ENCODE measurements at places on chromosomes 5 and 9.
A peak's percentile ranks its signal among the peaks of the same experiment; 100 is the strongest.

- peak; percentile 59 for DNase-seq
These were observed 629 bp downstream of the CCNH start for GRCh38 chr5:87411973-87412629.

DNA sequence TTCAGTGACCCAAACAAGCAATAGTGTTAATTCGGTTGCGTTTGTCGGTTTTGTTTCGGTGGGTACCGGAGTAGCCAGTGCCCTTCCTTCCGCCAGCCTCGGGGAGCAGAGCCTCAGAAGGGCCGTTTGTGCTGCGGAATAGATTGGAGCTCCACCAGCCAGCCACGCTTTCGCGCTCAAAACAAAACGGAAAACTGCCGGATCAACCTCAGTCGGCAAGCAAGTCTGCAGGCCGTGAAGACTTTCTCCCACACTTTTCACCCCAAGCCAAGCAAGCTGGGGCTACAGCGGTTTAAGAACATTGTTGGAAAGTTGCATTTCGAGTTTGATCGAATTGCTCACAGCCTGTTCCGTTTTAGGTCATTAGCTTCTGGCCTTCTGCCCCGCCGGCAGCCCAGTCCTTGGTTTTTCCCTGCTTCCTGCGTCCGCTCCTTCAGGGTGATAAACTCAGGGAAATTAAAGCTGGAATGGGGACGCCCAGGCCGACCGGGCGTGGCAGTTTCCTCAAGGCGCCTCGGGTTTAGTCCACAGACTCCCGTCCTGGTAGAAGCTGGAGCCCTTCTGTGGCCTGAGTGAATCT is 803 bp upstream of the CCNO start:
- DNase-seq = peak; percentile 51

- DNase-seq = peak; percentile 64
These were observed 596 bp upstream of the CDC37L1 start for GRCh38 chr9:4678679-4679267.

GRCh38 chr5:123036391-123037103 is at the start of gene PPIC:
Gene PPIC, minus strand, starts transcription at chr5:123036725. Its CDS starts 100 bp downstream, at chr5:123036625.
- peak; percentile 86 for DNase-seq

- DNase-seq = no peak
These were observed 364.1 kb downstream of the BRINP1 start for GRCh38 chr9:119005162-119005561.

DNA sequence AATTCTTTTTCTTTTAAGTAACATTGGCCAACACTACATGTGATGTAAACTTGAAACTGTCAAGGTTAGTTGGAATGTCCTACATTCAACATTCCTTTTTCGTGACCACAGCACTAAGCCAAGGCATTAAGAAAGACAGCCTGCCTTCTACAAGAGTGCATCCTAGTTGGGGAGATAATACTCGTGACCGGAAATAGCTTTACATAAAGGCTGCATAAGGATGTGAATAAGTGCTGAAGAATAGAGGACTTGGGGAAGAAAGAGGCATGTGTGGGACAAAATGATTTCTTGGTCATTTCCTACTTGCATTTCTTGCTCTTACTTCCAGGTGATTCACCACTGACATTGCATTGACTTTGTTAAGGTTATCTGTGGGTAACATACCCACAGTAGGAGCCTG is 282.0 kb downstream of the DMRT2 start:
- no peak for DNase-seq

DNA sequence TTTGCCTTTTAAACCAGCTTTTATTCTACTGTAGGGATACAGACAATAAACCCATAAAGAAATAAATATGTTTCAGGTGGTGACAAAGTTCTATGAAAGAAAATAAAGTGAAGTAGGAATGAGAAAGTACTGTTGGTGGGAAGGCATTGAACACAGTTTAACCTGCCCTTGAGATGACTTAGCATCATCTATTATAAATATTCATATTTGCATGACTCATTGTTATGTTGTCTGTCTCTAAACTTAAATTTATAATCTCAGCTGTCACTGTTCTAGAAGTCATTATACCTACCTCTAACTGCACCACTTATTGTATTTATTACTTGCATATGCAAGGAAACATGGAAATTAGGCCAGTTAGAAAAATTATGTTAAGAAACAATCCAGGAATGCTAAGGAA is 202.2 kb downstream of the CHSY3 start:
- no peak for DNase-seq

DNA sequence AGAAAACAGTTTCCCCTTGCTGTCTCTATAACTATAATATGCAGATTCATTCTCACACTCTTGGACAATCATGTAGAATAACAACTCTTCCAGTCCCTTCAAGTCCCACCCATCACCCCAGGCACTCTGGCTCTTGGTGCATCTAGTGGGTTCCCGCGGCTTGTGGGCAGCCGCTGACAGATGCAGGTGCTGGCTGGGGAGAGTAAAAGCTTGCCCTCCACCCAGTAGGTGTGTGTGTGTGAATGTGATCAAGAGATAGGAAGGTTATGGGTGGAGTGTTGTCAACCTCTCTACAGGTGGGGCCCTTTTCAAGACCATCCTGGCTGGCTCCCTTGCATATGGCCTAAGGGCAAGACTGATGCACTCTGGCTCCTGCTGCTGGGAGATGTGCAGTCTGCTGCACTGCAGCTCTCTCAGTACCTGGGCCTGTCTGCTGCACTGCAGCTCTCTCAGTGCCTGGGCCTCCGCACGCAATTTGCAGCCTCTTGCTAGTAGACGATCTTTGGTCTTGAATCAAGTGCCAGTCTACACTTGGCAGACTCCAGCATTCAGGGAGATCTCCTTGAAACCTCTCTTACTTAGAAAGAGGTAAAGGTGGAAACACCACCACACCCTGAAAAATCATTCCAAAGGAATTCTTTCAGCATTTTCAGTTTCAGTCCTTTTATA is 189.7 kb upstream of the GDNF start:
- no peak for DNase-seq

DNA sequence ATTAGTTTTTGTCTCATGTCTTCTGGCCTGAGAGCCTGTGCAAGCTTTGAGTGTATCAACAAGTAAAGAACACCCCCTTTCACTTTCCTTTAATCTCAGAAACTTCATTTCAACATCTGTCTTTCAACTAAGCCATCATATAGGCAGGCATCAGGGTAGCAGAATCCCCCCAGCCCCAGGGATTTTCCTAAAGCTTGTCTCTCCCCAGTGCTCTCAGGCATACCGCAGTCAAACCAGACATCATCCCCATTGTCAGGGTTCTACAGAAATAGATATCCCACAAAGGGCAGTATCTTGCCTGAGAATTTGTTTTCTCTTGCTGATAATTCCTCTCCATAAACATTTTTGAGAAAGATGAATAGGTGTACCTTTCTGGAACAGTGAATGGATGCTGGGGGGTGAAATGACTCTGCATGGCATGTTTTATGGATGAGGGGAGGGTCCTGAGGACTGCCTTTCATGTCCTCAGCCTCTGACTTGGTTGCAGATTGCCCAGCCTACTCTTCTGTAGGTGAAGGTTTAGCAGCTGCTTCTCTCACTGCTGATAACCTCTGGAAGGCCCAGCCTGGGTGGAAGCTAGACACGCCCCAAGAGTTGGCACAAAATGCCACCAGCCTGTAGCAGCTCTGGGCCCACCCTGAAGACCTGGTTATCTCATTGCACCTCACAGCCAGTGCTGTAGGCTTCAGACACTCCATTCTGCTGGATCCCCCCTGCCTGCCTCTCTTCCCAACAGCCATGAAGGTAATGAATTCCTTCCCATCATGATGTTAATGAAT is 20.5 kb upstream of the SHB start:
- no peak for DNase-seq

DNA sequence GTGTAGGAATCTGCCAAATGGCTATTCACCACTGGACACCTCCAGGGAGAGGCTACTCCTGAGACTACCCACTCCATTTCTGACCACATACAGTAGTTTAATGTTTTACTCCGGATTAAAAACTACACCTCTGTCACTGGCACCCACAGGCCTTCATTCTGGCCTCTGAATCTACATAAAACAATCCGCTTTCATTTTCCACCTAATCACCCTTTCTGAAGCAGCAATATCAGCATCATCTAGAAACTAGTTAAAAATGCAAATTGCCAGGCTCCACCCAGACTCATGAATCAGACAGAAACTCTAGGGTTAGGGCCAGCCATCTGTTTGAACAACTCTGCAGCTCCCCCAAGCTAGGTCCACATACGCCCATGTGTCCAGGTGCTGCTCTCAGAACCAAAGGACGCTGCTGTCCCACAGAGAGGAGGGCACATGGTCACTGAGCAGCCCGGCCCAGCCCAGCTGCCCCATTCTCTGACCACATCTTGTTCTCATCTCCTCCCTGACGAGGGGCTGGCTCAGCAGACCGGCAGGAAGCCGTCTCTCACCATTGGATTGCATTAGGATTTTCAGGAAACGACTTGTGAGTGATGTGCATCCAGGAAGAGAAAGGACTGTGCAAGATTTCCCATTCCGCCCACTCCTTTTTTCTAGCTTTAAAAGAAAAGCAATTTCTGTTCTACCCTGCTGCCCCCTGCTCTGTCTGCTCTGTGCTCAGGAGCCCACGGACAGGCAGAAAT is 34.7 kb downstream of the ADAM19 start:
- peak; percentile 91 for DNase-seq

DNA sequence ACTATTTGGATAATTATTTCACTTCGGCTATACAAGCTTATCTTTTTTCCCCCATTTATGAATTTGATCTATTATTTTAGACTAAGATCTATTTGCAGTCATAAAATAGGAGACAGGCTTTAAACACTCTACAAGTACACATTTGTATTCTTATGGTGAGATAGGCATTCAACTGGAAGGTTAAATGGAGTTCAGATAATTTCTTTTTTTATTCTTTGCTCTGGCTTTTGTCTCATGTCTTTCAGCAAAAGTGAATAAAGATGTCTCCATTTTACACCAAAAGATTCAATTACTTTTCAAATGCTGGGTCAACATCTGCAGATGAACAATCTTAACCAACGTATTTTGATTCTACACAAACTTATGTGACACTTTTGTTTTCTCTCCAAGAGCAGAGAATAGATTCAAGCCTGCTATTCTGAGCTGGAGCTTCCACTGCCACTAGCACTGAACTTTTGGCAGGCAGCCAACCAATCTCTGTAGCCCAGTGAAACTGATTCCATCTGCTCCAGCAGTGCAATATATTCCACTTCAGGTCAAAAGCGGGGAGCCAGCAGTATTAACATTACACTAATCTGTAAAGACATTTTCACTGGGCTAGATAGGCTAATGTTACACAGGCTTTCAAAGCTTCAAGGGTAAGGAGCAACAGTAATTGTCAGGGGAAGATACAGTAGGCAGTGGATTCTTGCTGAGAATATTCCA is 452.0 kb upstream of the ZNF608 start:
- peak; percentile 81 for DNase-seq

GRCh38 chr5:15594977-15595568 is 95.1 kb downstream of the FBXL7 start:
- DNase-seq = no peak

DNA sequence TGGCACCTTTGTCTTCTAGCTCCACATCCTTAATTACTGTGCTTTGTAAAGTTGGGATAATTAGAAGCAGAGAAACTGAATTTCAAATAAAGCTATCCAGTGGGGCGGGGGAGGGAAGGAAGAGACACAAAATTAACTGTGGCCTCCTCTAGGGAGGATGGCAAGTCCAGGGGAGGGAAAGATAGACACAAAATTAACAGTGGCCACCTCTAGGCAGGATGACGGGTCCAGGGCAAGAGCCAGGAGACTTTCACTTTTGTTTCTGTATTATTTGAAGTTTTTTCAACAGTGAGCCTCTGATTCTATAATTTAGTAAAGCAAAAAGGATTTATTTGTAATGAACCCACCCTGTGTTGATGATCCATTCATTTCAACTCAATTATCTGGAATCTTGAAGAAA is 335.9 kb downstream of the MSX2 start:
- DNase-seq = no peak

- no peak for DNase-seq
These were observed 110.1 kb downstream of the FOXD1 start for GRCh38 chr5:73338256-73339050.

DNA sequence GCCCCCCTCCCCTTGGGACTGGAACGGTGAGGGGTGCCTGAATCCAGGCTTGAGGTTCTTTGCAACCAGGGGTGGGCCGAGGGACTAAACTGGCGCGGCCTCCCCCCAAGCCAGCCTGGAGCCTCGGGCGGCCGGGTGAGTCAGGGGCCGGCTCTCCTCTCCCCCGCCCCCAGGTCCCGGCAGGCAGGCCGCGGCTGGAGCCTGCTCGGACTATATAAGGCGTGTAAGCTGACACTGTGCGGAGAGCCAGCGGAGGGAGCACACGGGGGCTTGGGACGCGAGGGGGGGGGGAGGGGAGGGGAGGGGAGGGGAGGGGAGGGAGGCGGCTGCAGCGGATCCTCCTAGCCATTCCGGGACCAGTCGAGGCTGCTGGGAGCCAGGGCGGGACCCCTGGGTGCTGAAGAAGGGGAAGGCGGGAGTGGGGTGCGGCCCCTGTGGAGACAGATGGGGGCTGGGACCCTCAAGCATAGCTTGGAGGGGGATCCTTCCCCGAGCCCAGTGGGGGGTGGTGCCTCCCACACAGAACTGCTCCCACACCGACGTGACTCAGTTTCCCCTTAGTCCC is 595 bp downstream of the PDLIM7 start:
- peak; percentile 91 for DNase-seq
